ENCODE measurements at places on chromosomes 12 and 14.

DNA sequence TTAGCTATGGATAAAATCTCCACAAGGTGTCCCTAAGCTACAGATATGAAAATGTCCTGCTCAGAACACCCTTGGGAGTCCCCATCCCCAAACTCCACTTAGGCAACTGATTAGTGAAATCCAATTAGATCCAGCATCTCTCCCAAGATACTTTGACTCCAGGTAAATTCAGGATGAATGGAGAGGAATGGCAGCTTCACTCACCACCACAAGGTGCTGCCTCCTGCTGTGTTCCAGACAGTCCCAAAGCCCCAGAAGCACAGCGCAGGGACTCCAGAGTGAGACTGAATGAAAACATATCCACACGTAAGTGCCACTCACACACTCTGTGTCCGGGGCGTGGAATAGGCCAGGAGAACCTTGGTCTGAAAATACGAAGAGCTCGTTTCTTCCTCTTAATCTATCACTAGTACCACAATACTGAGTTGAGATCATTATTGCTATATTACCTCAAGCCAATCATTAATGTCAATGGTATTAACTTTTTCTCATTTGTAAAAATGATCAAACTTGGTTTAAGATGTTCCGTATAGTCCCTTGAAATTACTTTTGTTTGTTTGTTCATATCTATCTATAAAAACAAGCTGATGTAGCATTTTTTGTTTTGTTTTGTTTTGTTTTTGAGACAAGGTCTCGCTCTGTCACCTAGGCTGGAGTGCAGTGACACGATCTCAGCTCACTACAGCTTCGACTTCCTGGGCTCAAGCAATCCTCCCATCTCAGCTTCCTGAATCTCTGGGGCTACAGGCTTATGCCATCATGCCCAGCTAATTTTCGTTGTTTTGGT is 70.0 kb upstream of the BICD1 start:
- H3K4me3 ChIP-seq, result no peak overlapping the region
- H3K36me3 ChIP-seq, result no peaks in the 10 kb centered on the region
- no peaks in the 10 kb centered on the region for H3K27me3 ChIP-seq
- H3K4me1 ChIP-seq, result no peaks in the 10 kb centered on the region

GRCh38 chr14:104972301-104973134 is 5.7 kb downstream of the AHNAK2 start:
- H3K27me3 ChIP-seq, result peaks cover 42% of the 10 kb centered on the region
- no peaks in the 10 kb centered on the region for H3K36me3 ChIP-seq
- H3K4me3 ChIP-seq, result no peak overlapping the region
- peak; percentile 19 for DNase-seq
- H3K4me1 ChIP-seq, result peaks cover 19% of the 10 kb centered on the region

DNA sequence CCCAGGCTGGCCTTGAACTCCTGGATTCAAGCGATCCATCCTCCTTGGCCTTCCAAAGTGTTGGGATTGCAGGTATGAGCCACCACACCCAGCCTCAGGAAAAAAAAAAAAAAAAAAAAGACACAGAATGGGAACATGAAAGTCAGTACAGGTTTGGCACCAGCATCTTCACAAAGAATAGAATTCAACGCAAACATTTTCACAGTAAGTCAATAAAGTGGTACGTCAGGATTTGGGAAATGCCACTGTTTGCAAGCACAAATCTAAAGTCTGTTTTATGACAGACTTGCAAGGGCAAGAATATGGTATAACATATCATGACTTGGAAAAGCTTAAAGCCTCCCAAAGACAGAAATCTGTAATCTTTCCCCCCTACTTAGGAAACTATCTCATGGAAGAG is 34.9 kb upstream of the WDR89 start:
- H3K27ac ChIP-seq, result no peak overlapping the region
- no peak overlapping the region for H3K4me3 ChIP-seq
- no peak for DNase-seq
- H3K4me1 ChIP-seq, result no peaks in the 10 kb centered on the region
- H3K36me3 ChIP-seq, result peaks cover 7% of the 10 kb centered on the region

GRCh38 chr14:52153939-52154338 is 85.1 kb upstream of the NID2 start:
- no peak overlapping the region for H3K27ac ChIP-seq
- DNase-seq, result no peak
- H3K4me1 ChIP-seq, result peaks cover 8% of the 10 kb centered on the region
- no peaks in the 10 kb centered on the region for H3K36me3 ChIP-seq
- H3K27me3 ChIP-seq, result no peaks in the 10 kb centered on the region

DNA sequence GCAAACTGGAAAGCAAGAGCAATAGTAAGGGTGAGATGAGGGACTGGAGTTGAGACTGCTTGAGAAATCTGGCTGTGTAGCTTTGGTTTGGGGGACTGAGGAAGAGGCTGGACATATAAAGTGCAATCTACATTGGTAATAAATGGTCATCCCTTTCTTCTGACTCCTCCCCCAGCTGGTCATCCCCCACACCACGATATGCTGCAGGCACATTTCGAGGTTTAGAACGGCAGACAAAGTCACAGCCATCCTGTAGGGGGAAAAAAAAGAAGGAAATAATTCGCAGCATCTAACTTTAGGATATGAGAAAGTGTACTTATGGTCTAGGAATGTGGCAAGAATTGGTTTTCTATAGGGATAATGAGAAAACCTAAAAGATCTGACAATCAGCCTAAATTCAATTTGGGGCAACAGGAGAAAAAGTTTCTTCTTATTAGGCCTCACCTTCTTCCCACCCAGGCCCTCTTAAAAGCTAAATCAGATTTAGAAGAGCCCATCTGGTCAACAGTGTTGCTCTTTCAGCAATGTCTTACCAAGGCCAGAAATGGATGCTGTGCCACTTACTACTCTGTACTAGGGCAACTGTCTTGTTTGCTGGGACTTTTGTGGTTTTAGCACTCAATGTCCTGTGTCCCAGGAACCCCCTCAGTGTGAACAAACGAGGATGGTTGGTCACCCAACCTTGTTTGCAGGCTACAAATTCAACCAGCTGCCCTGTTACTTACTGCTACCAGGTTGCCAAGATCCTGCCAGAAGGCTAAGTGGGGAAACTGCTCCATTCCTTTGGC is 7.6 kb downstream of the M6PR start:
- no peaks in the 10 kb centered on the region for H3K27me3 ChIP-seq
- peak overlapping the region; percentile 4 for H3K27ac ChIP-seq
- no peak overlapping the region for H3K4me3 ChIP-seq
- H3K36me3 ChIP-seq, result peaks cover 64% of the 10 kb centered on the region

DNA sequence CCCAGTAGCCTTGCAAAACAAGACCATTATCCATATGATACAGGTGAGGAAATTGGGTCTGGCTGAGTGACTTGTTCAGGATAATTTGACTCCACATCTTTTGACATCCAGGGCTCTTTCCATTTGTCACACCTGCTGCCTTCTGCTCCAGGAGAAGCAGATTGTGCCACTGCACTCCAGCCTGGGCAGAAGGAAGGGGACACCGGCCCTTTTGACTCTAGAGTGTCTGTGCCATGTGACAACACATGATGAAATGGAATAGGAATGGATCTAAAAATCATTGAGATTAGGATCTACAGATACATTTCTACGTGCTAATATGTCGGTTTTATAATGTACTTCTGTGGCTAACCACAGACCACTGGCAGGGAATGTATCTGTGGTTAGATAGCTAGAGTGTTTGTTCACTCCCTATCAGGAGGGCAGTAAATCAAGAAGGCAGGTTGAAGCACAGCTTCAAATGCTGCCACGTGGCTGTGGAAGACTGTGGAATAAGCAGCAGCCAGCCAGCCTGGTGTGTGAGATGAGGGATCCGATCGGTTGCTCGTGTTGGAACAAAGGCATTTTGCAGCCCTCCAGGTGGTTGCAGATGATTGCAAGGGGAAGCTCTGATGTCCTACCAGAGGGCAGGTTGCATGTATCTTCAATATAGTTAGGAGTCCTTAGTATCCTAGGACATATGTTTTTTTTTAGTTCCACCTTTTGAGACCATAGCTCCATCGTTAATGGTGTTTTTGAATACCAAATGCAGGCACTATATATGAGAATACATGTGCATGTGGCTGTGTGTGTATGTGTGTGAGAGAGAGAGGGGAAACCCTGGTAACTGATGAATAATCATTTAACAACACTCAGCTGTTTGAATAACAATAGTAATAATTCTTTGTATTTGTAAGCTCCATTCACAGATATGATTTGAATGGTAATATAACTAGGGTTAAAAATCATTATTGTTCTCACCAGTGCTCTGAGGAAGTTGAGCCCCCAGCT is 28.6 kb downstream of the EML1 start:
- H3K36me3 ChIP-seq, result no peaks in the 10 kb centered on the region
- no peak overlapping the region for H3K4me3 ChIP-seq
- peaks cover 20% of the 10 kb centered on the region for H3K4me1 ChIP-seq
- H3K27me3 ChIP-seq, result peaks cover 10% of the 10 kb centered on the region
- no peak overlapping the region for H3K27ac ChIP-seq
- DNase-seq, result no peak

- H3K4me1 ChIP-seq, result no peaks in the 10 kb centered on the region
- no peak overlapping the region for H3K4me3 ChIP-seq
- H3K36me3 ChIP-seq, result no peaks in the 10 kb centered on the region
- no peak overlapping the region for H3K27ac ChIP-seq
- no peaks in the 10 kb centered on the region for H3K27me3 ChIP-seq
These were observed 1030.6 kb downstream of the VRK1 start for GRCh38 chr14:97827746-97828145.

GRCh38 chr12:115973968-115974724 is 303.3 kb downstream of the MED13L start:
- H3K4me3 ChIP-seq, result no peak overlapping the region
- DNase-seq, result no peak
- H3K4me1 ChIP-seq, result no peaks in the 10 kb centered on the region
- peaks cover 72% of the 10 kb centered on the region for H3K36me3 ChIP-seq
- no peak overlapping the region for H3K27ac ChIP-seq

DNA sequence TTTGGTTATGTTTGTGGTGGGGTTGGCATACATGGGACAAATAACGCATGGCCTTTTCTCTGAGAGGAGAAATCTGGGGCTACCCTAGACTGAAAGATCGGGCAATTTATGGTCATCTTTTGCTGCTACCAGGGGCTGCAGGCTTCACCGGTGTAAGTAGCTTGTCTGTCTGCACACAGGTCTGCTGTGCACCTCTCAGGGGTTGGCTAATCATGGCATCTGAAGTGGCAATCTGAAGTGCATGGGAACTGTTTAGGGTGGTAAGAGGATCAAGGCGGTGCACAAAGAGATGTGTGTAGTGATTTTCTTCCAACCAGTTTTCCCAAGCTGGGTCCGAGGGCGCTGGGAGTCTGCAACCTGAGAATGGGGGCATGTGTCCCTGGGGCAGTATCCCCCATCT is 141.3 kb downstream of the EMP1 start:
- H3K4me1 ChIP-seq, result no peaks in the 10 kb centered on the region
- no peak overlapping the region for H3K27ac ChIP-seq
- no peak for DNase-seq
- no peak overlapping the region for H3K4me3 ChIP-seq
- no peaks in the 10 kb centered on the region for H3K27me3 ChIP-seq
- no peaks in the 10 kb centered on the region for H3K36me3 ChIP-seq

DNA sequence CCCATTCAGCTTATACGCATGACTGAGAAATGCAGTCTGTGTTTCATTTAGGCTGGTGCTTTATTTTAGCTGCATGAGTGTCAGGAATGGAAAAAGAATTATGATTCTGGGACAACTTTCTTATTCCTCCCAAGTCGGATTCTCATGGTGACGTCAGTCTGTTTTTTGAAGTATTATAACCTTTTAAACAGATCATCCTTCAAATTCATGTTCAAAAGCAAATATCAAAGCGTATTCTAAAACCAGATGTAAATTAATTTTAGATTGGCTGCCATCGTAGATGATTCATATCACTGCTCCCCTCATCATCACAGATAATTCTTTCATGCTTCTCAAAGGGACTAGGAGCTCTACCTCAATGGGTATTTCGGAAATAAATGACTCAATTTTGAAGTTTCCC is 15.0 kb downstream of the FNTB start:
- no peak for DNase-seq
- H3K27me3 ChIP-seq, result no peaks in the 10 kb centered on the region
- H3K4me3 ChIP-seq, result no peak overlapping the region
- H3K27ac ChIP-seq, result no peak overlapping the region
- H3K4me1 ChIP-seq, result no peaks in the 10 kb centered on the region

DNA sequence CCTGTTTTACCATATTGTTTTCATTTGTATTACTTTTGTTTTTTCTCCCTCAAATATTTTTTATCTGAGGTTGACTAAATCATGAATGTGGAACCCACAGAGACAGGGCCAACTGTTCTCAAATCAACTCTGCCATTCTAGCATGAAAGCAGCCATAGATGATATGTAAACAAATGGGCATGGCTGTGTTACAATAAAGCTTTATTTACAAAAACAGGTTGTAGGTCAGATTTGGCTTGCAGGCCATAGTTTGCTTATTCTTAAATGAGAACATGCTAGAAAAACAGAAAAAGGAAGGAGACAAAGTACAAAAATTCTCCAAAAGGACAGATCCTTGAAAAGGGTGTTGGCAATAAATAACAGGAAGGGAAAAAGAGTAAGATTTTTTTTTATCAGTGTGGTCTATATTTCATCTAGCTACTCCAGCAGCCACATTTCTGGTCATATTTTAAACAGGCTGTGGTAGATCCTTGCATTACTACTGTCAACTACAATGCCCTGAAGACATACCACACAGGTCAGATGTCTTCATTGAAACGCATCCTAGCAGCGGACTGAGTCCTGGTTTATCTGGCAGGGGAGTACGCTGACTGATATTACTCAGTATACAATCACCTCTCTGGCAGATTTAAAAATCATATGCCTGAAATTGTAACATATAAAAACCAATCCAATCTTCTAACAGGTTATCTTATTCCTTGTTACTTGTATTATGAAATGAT is 42.9 kb downstream of the SPPL3 start:
- no peak overlapping the region for H3K4me3 ChIP-seq
- no peak for DNase-seq
- no peaks in the 10 kb centered on the region for H3K27me3 ChIP-seq
- H3K36me3 ChIP-seq, result no peaks in the 10 kb centered on the region

- no peaks in the 10 kb centered on the region for H3K27me3 ChIP-seq
- H3K27ac ChIP-seq, result no peak overlapping the region
- DNase-seq, result no peak
- H3K4me3 ChIP-seq, result no peak overlapping the region
- peaks cover 4% of the 10 kb centered on the region for H3K36me3 ChIP-seq
These were observed 38.0 kb downstream of the TMEM120B start for GRCh38 chr12:121750507-121750955.

DNA sequence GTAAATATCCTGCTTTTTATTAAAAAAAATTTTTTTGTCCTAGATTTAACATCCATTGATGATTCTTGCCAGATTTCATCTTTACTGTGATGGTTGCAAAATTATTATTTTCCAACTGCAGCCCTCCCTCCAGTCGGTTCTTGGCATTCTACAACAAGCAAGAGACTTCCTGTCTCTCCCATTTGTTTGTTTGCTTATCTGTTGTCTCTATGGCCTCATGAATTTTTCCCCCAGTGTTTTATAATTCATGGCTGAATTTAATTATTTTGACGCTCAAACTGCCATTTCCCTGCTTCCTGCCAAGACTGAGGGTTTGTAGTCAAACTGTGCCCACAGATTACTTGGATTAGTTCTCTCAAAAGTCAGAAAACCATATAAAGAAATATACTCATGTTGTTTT is 25.9 kb downstream of the CGRRF1 start:
- DNase-seq, result no peak
- no peaks in the 10 kb centered on the region for H3K27me3 ChIP-seq
- H3K4me1 ChIP-seq, result no peaks in the 10 kb centered on the region
- no peak overlapping the region for H3K4me3 ChIP-seq

- H3K4me1 ChIP-seq, result peaks cover 9% of the 10 kb centered on the region
- H3K27me3 ChIP-seq, result no peaks in the 10 kb centered on the region
- DNase-seq, result no peak
- peaks cover 9% of the 10 kb centered on the region for H3K36me3 ChIP-seq
These were observed 22.5 kb downstream of the SLC35E3 start for GRCh38 chr12:68768431-68768939.

All from CD4-positive, alpha-beta T cell (primary cell).